ENCODE measurements at places on chromosomes 11 and 22. TPM values are rescaled to one million over a fixed set of nuclear protein-coding genes. Genes with fewer than 3 reads are reported as not detected.

- H3K4me3 ChIP-seq = no peak overlapping the region
- H3K27ac ChIP-seq = no peak overlapping the region
- DNase-seq = peak; percentile 67
- no peaks in the 10 kb centered on the region for H3K4me1 ChIP-seq
- H3K36me3 ChIP-seq = no peaks in the 10 kb centered on the region
Measured at GRCh38 chr11:84558085-84558905, 1068.8 kb downstream of the DLG2 start.

- H3K27ac ChIP-seq = peak overlapping the region; percentile 9
- no peak overlapping the region for H3K4me3 ChIP-seq
- DNase-seq = peak; percentile 15
- no peaks in the 10 kb centered on the region for H3K36me3 ChIP-seq
Measured at GRCh38 chr11:27213232-27213660, 149.8 kb downstream of the CCDC34 start.

- no peaks in the 10 kb centered on the region for H3K36me3 ChIP-seq
- peak; percentile 36 for DNase-seq
- peaks cover 7% of the 10 kb centered on the region for H3K4me1 ChIP-seq
- no peak overlapping the region for H3K4me3 ChIP-seq
- no peak overlapping the region for H3K27ac ChIP-seq
- H3K27me3 ChIP-seq = no peaks in the 10 kb centered on the region
Measured at GRCh38 chr11:18727479-18728236, 1.7 kb upstream of the IGSF22 start.

DNA sequence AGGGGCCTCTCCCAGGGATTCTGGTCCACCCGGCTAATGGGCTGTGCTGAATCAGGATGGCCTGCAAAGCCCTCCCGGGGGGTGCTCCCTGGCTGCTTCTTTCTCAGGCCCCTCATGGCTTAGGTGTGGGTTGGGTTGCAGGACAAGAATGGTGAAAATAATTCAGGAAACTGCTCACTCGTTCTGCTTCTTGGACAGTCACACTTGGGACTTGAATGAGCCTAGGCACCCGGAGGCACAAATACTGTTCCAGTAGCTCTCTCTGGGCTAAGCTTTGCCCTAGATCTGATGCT, 83.2 kb downstream of the TRIM29 start:
- no peaks in the 10 kb centered on the region for H3K27me3 ChIP-seq
- no peak for DNase-seq
- H3K4me3 ChIP-seq = no peak overlapping the region
- H3K27ac ChIP-seq = no peak overlapping the region
- H3K4me1 ChIP-seq = no peaks in the 10 kb centered on the region

- H3K27ac ChIP-seq = no peak overlapping the region
- H3K36me3 ChIP-seq = no peaks in the 10 kb centered on the region
- H3K4me3 ChIP-seq = no peak overlapping the region
- no peak for DNase-seq
- H3K4me1 ChIP-seq = no peaks in the 10 kb centered on the region
Measured at GRCh38 chr11:94271885-94272372, 32.5 kb upstream of the IZUMO1R start.

DNA sequence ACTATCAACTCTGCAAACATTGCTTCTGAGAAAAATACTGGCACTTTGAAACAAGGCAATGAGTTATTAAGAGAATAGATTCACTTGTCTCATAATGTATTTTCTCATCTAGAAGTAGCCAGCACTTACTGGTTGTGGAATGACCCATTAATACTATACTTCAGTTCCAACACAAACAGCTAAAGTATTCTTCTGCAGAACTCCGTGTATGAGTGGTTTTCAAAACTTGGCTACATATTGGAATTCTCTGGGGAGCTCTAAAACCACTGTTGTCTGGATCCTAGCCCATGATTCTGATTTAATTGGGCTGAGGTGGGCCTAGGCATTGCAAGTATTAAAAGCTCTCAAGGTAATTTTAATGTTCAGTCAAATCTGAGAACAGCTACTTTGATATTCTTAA, 1416.4 kb upstream of the RAG2 start:
- no peak overlapping the region for H3K4me3 ChIP-seq
- H3K27me3 ChIP-seq = no peaks in the 10 kb centered on the region
- no peaks in the 10 kb centered on the region for H3K4me1 ChIP-seq

- no peaks in the 10 kb centered on the region for H3K27me3 ChIP-seq
- H3K36me3 ChIP-seq = no peaks in the 10 kb centered on the region
- no peak overlapping the region for H3K4me3 ChIP-seq
- DNase-seq = no peak
Measured at GRCh38 chr11:8011981-8012444, 24.9 kb downstream of the EIF3F start.

DNA sequence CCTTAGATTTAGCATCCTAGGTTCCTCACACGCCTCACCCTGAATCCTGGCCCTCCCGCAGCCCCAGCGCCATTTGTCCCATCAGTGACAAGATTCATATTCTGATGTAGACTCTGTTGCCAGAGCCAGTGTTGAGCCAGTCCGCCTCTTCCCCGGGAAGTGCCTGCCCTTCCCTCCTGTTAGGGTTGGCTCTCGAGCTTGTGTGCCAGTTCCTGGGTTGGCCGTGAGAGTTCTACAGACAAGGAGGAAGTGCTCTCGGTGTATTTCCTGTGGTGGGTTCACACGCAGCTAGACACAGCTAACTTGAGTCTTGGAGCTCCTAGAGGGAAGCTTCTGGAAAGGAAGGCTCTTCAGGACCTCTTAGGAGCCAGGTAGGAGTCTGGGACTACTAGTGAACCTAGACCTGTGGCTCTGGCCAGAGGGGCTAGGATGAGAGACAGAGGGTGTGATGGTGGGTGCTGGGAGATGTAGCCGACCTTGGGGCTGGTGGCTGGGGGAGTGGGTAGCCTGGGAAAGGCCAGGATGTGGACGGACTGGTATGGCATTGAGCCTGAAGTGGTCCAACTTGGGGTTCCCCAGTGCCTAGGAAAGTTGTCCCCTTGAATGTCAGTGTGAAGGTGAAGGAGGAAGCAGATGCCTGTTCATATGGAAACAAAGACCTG, at the start of gene IL18BP:
IL18BP (plus strand) TSS at position 261 of the 662 bp plus-strand sequence. CDS start 1,076 bp downstream, outside the sequence.
- no peaks in the 10 kb centered on the region for H3K27me3 ChIP-seq
- peaks cover 10% of the 10 kb centered on the region for H3K36me3 ChIP-seq
- no peak for DNase-seq

DNA sequence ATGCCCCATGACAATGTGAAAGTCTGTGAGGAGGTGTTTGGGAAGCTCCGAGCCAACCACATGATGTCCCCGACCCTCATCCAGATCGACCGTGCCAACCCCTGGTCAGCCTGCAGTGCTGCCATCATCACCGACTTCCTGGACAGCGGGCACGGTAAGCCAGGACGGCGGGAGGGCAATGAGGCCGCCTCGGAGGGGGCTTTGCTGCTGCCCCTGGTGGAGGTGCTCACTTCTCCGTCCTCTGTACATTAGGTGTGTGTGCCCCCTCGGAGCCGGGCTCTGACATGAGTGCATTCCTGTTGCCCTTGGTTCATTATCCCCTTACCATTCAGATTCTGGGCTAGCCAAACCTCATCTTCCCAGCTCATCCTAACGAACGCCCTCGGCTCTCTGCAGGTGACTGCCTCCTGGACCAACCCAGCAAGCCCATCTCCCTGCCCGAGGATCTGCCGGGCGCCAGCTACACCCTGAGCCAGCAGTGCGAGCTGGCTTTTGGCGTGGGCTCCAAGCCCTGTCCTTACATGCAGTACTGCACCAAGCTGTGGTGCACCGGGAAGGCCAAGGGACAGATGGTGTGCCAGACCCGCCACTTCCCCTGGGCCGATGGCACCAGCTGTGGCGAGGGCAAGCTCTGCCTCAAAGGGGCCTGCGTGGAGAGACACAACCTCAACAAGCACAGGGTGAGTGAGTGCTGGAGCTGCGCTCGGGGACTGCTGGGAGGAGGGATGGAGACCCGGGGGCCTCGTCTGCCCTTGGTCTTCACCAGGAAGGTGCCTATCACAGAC, 13.8 kb downstream of the ADAMTS15 start:
- no peaks in the 10 kb centered on the region for H3K36me3 ChIP-seq
- H3K4me3 ChIP-seq = no peak overlapping the region
- H3K27ac ChIP-seq = no peak overlapping the region
- no peaks in the 10 kb centered on the region for H3K27me3 ChIP-seq
- no peak for DNase-seq

DNA sequence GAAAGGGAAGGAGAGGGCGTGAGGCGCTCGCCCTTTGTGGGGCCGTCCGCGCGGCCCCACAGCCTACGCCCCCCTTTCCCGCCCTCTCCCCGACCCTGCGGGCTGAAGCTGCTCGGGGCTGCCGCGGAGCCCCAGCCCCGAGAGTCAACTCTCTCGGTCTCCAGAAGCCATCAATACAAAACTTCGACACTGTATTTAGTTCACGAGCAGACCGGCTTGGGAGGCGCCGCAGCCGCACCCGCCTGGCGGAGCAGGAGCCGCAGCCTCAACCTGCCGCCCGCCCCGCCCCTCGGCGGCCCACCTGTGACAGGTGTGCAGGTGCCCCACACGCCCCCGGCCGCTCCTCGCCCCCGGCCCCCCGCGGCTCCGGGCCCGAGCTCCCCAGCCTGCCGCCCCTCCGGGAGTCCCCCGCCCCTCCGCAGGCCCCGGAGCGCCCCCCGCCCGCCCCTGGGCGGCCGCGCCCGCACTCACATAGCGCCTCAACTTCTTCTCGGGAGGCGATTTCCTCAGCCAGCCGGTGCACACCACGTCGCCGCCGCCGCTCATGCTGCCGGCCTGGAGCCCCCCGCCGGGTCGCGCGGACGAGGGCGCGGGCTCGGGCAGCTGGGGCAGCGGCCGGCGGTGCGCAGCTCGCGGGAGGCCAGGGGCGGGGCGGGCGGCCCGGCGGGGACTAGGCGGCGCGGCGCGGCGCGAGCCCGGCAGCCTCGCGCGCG, at the start of gene GAB2:
GAB2 (minus strand) TSS at position 646 of the 713 bp plus-strand sequence; CDS start at position 546, 100 bp downstream.
- peak; percentile 31 for DNase-seq
- peaks cover 32% of the 10 kb centered on the region for H3K4me1 ChIP-seq
- H3K4me3 ChIP-seq = peak within 1 kb of the TSS; percentile 37
- H3K27ac ChIP-seq = peak within 1 kb of the TSS; percentile 95
- H3K27me3 ChIP-seq = no peaks in the 10 kb centered on the region

DNA sequence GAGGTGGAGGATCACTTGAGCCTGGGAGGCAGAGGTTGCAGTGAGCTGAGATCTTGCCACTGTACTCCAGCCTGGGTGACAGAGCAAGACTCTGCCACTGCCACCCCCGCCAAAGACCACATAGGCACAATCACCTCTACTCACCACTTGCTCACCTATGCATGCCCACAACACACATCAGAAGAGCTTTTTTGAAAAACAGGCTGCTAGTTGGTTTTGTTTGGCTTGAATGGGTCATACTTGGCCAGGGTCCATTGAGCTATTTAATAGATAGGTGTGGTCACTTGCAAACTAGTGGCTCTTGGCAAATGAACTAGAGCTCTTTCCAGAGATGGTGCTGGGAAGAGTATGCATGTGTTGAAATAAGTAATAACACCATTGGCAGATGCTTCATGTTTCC, 80.1 kb downstream of the EMSY start:
- no peak overlapping the region for H3K4me3 ChIP-seq
- H3K27me3 ChIP-seq = no peaks in the 10 kb centered on the region
- peaks cover 35% of the 10 kb centered on the region for H3K4me1 ChIP-seq
- peak; percentile 64 for DNase-seq
- no peaks in the 10 kb centered on the region for H3K36me3 ChIP-seq

DNA sequence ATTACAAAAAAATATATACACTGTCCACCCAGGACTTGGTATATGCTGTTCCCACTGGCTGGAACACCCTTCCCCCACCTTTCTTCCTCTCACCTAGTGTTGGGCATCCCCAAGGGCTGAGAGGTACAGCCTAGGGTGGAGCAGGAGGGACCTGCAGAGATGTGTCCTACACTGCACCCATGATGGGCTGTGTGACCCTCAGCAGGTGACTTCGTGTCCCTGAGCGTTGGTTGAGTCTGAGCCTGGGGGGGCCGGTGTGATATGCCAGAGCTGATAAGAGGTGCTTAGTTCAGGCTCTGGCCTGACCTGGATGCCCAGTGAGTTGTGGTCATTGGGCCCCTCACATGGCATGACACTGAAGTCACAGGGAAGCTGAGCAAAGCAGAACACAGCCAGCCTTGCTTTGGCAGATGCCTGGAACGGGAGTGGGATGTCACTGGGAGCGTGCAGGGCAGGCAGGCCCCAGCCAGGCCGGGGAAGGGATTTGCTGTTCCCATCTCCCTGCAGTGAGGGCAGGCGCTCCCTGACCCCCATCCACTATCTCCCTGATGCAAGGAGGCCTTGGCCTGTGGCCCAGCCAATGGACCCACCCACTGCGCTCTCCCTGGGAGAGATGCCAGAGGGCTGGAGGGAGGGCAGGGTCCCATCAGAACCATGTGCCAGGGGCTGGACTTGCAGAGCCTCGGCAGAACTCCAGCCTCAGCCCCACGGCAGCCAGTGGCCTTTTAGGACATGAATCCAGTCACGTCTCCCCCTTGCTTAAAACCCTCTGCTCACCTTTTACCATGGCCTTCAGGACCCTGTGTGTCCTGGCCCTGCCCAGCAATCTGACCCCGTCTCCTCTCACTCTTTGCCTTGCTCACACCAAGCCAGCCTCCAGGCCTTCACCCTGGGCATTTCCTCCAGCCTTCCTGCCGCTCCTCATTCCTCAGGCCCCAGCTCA, 138.9 kb downstream of the MN1 start:
- H3K27ac ChIP-seq = peak overlapping the region; percentile 42
- no peak overlapping the region for H3K4me3 ChIP-seq
- DNase-seq = no peak
- peaks cover 12% of the 10 kb centered on the region for H3K4me1 ChIP-seq
- no peaks in the 10 kb centered on the region for H3K27me3 ChIP-seq
- no peaks in the 10 kb centered on the region for H3K36me3 ChIP-seq

- no peak overlapping the region for H3K27ac ChIP-seq
- no peak for DNase-seq
- peaks cover 8% of the 10 kb centered on the region for H3K4me1 ChIP-seq
- H3K36me3 ChIP-seq = no peaks in the 10 kb centered on the region
- no peaks in the 10 kb centered on the region for H3K27me3 ChIP-seq
- H3K4me3 ChIP-seq = no peak overlapping the region
Measured at GRCh38 chr11:10395166-10395897, 59.7 kb upstream of the AMPD3 start.

GRCh38 chr11:68528630-68529029, 68.1 kb downstream of the PPP6R3 start:
- no peaks in the 10 kb centered on the region for H3K27me3 ChIP-seq
- no peak overlapping the region for H3K27ac ChIP-seq
- peaks cover 23% of the 10 kb centered on the region for H3K4me1 ChIP-seq
- no peak overlapping the region for H3K4me3 ChIP-seq
- DNase-seq = no peak

- H3K36me3 ChIP-seq = no peaks in the 10 kb centered on the region
- H3K27me3 ChIP-seq = no peaks in the 10 kb centered on the region
- H3K27ac ChIP-seq = no peak overlapping the region
- H3K4me1 ChIP-seq = peaks cover 34% of the 10 kb centered on the region
Measured at GRCh38 chr11:116993599-116993998, 104.6 kb downstream of the SIK3 start.

GRCh38 chr11:116461789-116462188, 311.0 kb downstream of the BUD13 start:
- H3K4me3 ChIP-seq = no peak overlapping the region
- H3K27ac ChIP-seq = no peak overlapping the region
- DNase-seq = no peak
- H3K27me3 ChIP-seq = no peaks in the 10 kb centered on the region

Gene ATG2A
- total RNA-seq = 34.3 TPM

Gene MDK
- 63.0 TPM for total RNA-seq

Gene SLC37A2
- total RNA-seq = 2.0 TPM

Gene HRAS
- 15.8 TPM for total RNA-seq

Gene TREH
- total RNA-seq = 2.0 TPM

Gene MAP6
- 3.4 TPM for total RNA-seq

Gene NXPE1
- total RNA-seq = not detected

Gene RAB39A
- 0.52 TPM for total RNA-seq

Gene OR51A2
- total RNA-seq = not detected

Gene TPCN2
- 10.9 TPM for total RNA-seq

Gene OR8G1
- total RNA-seq = not detected

Gene RAG2
- not detected for total RNA-seq

Gene CFAP300
- total RNA-seq = not detected

Gene NTM
- total RNA-seq = 3.6 TPM

Data from body of pancreas (tissue), 4 donors.